ENCODE measurements at places on chromosomes 11 and 22. TPM values are rescaled to one million over a fixed set of nuclear protein-coding genes. Genes with fewer than 3 reads are reported as not detected.

The CHST1 gene
- total RNA-seq, result not detected

The CALCA gene
- total RNA-seq, result not detected

The RFPL3 gene
- total RNA-seq, result not detected

The DEUP1 gene
- not detected for total RNA-seq

DNA sequence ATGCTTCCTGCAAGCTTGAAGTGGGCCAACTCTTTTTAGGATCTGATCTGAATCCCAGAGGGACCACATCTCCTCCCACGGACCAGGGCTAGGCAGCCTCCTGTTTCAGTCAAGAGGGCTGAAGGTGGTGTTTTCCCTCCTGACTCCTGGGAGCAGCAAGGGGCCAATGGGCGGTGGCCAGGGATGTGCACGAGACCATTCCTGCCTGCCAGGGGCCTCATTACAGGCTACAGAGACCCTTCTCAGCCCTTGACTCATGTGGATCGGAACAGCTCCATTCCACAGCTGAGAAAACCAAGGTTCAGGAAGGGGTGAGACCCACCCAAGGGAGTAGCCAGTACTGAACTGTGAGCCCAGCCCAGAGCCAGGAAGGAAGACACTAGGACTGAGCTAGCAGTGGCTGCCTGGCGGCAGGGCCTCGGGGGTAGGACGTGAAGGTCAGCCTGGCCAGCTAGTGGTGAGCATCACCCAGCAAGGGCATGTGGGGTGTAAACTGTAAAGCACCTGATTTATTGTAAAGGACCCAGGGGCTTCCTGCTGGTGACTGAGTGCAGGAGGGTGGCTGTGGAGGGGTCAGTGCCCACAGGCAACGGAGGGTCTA lies 3.4 kb upstream of the P2RY6 start:
- no peak overlapping the region for H3K27ac ChIP-seq
- peaks cover 25% of the 10 kb centered on the region for H3K27me3 ChIP-seq
- H3K36me3 ChIP-seq, result no peaks in the 10 kb centered on the region
- H3K4me1 ChIP-seq, result no peaks in the 10 kb centered on the region
- H3K4me3 ChIP-seq, result no peak overlapping the region

DNA sequence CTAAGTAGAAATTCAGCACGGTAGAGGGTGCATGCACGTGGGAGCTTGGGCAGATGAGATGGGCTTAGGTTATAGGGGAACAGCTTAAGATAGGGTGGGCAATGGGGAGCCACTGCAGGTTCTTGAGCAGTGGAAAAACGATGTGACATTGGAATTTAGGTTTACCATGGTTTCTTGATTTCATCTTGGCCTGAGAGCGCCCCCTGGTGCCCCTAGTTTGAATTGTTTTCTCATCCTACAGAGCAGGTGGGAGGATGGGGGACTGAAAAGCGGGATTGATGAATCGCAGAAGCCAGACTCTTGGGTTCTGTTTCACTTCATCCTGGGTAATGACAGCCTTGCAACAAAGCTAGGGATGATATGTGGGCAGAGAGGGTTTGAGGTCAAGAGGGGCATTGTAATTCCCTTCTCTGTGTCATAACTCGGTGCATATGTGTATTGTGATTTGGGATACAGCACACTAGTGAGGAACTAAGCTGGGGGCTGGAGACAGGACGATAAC lies 6.7 kb upstream of the MCAM start:
- no peak overlapping the region for H3K27ac ChIP-seq
- H3K4me1 ChIP-seq, result peaks cover 33% of the 10 kb centered on the region
- H3K4me3 ChIP-seq, result no peak overlapping the region
- peaks cover 14% of the 10 kb centered on the region for H3K27me3 ChIP-seq
- H3K36me3 ChIP-seq, result no peaks in the 10 kb centered on the region

The EFCAB6 gene
- 0.20 TPM for total RNA-seq

DNA sequence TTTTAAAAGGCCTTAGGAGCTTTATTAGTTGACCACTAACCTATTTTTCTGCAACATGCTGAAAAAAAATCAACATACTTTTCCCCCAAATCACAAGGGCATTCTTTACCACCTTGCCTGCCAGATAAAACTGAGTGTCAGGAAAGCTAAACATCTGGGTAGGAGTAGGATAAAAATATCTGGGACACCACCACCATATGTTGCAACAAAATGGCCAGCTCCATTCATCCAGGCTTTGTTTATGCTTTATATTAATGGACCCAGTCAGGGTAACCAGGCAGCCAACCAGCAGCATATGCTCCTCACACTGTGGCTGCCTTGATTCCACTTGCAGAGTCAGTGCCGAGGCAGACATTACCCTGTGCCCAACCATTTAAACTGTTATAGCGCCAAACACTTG lies 1024.5 kb downstream of the LRRC4C start:
- no peaks in the 10 kb centered on the region for H3K4me1 ChIP-seq
- H3K4me3 ChIP-seq, result no peak overlapping the region
- no peaks in the 10 kb centered on the region for H3K36me3 ChIP-seq
- H3K27me3 ChIP-seq, result no peaks in the 10 kb centered on the region
- H3K27ac ChIP-seq, result no peak overlapping the region

The PTGDR2 gene
- 1.4 TPM for total RNA-seq

The OR52N2 gene
- not detected for total RNA-seq

GRCh38 chr11:95923439-95923727 lies 524 bp downstream of the MTMR2 start:
- H3K4me3 ChIP-seq, result peak overlapping the region; percentile 88
- DNase-seq, result no peak
- peaks cover 3% of the 10 kb centered on the region for H3K36me3 ChIP-seq
- H3K27ac ChIP-seq, result peak overlapping the region; percentile 88
- H3K27me3 ChIP-seq, result peaks cover 8% of the 10 kb centered on the region

The CHRM4 gene
- 0.31 TPM for total RNA-seq

DNA sequence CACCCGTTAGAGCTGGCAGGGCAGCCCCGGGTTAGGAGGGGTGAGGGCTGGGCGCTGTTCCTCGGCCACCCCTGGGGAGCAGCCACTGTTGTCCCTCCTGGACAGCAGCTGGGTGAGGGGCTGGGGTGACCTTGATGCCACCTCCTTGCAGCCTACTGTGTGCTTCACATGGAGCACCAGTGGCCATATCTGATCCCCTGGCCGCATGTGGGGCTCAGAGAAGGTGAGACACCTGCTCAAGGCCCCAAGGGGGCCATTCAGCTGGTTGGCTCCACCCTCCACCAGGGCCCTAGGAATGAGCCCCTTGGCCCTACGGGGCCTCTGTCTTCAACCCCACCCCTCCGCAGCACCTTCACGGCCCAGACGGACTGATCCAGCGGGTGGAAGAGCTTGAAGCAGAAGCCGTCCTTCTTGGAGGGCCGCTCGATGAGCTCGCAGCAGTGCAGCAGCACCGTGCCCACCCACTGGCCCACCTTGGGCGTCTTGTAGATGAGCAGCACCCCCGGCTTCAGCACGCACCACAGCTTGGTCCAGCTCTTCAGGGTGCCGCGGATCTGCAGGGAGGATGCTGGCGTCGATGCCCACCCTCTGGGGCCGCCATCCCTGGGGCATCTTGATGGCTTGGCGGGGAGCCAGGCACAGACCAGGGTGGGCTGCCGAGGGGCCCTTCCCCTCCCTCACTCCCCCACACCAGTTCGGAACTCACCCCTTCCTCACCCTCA lies 44.9 kb downstream of the OSBPL5 start:
- H3K36me3 ChIP-seq, result peaks cover 5% of the 10 kb centered on the region
- no peak for DNase-seq
- H3K27ac ChIP-seq, result no peak overlapping the region
- no peaks in the 10 kb centered on the region for H3K4me1 ChIP-seq
- H3K4me3 ChIP-seq, result no peak overlapping the region

The USP28 gene
- total RNA-seq, result 36.9 TPM

- H3K27me3 ChIP-seq, result no peaks in the 10 kb centered on the region
- H3K36me3 ChIP-seq, result peaks cover 7% of the 10 kb centered on the region
- peaks cover 41% of the 10 kb centered on the region for H3K4me1 ChIP-seq
- no peak overlapping the region for H3K4me3 ChIP-seq
- no peak overlapping the region for H3K27ac ChIP-seq
These were observed 84.2 kb upstream of the WNT7B start for GRCh38 chr22:46061124-46061500.

The IGSF9B gene
- 130 TPM for total RNA-seq

- no peaks in the 10 kb centered on the region for H3K27me3 ChIP-seq
- no peak for DNase-seq
- H3K36me3 ChIP-seq, result no peaks in the 10 kb centered on the region
- peaks cover 3% of the 10 kb centered on the region for H3K4me1 ChIP-seq
These were observed 64.5 kb upstream of the TCF20 start for GRCh38 chr22:42334875-42335512.

All from activated CD4-positive, alpha-beta T cell treated with anti-CD3 and anti-CD28 coated beads, Interleukin-2, amount 10 ng/mL, durations not matched to agents 7 days and 5 days (primary cell).